ENCODE measurements at places on chromosomes 1 and 21. TPM values are rescaled to one million over a fixed set of nuclear protein-coding genes. Genes with fewer than 3 reads are reported as not detected.
A peak's percentile ranks its signal among the peaks of the same experiment; 100 is the strongest.

- DNase-seq: no peak
Measured at GRCh38 chr1:24341260-24341659, 22.1 kb downstream of the GRHL3 start.

DNA sequence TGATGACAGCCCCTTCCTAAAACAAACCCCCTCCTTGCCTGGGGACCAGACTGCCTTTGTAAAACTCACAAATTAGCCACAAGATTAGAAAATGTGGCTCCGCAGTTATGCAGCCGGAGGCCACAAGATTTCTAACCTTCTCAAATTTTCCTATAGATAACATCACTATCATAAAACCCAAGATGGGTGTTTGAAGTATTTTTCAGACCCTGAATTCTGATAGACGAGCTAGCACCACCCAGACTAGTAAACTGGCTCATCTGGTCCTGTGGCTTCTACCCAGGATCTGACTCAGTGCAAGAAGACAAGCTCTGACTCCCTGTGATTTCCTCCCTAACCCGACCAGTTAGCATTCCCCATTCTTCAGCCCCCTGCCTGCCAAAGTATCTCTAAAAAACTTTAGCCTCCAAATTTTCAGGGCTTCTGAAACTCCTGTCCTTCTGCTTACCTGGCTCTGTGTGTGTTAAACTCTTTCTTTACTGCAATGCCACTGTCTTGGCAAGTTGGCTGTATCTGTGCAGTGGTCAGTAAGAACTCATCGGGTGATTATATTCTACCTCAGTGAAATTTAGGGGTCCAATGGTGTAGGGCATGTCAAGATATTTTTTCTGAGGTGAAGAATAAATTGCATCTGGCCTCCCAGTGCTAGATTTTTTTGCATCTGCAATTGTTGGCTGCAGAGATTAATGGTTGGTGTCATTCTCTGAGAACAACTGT is 102.1 kb downstream of the S1PR1 start:
- no peak for DNase-seq

DNA sequence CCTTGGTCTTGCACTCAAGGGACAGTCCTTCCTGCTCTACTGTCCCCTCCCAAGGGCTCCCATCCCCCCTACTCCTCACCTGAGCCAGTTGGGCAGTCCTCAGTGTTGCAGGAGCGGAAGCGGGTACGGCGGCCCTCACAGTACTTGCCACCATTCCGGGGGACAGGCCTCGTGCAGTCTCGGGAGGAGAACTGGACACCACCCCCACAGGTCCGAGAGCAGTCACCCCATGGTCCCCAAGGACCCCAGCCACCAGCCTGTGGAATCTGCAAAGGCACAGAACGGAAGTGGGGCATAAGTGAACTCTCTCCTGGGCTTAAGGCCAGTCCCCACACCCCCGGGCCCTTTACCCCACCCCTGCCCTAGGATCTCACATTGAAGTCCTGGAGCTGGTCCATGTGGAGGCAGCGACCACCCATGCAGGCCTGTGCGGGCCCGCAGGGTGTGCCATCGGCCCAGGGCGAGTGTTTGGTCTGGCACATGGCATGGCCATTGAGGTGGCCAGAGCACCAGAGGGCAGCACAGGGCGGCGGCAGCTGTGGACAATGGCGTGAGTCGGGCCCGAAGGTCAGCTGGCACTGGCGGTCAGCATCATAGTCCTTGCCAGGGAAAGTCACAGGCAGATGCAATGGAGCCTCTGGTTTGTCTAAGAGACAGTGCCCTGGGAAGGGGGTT is 5.2 kb downstream of the ADAMTS4 start:
- DNase-seq: peak; percentile 88

DNA sequence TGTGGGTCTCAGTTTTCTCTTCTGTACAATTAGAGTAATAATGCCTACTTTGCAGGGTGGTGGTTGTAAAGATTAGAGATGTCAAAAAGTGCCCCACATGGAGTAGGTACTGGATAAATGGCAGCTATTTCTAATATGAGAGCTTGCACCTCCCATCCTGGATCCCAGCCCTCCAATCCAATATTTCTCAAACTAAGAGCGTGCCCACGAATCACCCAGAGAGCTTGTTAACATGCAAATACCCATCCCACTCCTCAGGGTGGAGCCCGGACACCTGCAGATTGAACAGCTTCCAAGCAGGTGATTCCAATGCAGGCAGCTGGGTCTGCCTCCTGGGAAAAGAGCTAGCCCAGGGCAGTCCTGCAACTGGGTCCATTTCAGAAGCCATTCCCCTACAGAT is 33.0 kb downstream of the LRRN2 start:
- no peak for DNase-seq

DNA sequence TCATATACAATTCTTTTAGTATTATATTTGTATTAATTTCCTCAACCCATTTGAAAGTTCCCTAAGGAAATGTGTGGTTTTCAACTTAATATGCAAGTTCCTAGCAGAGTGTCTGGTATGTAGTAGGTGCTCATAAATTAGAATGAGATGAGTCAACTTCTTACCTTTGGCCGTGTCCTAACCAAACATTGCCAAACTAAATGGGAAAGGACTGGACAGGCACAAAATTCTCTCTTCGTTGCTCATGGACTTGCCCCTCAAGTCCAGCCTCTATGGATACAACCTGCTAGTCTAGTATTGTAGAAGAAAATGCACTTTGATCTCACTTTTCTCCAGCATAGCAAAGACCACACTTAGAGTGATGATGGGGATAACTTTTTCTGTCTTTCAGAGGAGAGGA is 11.6 kb upstream of the MRPS14 start:
- DNase-seq: no peak

DNA sequence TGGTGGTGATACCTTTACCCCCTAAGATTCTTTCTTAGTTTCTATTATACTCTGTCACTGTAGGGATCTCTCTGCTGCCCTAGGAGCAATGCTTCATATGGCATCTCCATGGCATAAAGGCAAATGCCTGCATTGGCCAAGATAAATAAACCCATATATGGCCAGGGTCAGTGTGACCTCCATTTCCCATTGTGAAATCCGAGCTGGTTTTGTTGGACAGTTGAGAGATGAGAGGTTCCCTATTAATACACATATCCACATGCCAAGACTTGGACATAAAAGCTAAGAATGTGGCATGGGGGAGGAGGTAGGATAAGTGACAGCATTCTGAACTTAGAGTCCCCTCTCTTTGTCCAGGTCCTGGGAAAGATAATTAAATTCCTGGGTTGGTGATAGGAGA is 1.4 kb downstream of the TPM3 start:
- no peak for DNase-seq

The IPO9 gene
- total RNA-seq: 42.3 TPM
